ENCODE measurements at places on chromosomes 5 and 9.

DNA sequence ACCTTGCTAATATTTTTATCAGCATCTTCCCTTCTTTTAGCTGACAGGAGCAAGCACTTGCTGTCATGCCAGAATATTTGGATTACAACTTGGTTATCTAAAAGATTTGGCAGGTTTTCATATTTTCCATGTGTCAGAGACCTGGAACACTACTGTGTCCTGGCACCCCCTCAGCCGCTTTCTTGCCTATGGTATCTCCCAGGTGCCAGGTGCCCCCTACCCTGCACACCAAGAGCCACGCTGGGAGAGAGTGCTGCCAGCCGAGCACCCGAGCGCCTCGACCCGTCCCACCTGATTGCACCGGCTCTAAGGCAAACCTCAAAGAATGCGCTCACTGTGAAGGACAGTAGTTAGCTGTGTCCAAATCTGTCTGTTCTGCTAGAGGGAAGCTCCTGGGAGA lies 84.8 kb downstream of the GTF3C4 start:
- DNase-seq, result no peak

DNA sequence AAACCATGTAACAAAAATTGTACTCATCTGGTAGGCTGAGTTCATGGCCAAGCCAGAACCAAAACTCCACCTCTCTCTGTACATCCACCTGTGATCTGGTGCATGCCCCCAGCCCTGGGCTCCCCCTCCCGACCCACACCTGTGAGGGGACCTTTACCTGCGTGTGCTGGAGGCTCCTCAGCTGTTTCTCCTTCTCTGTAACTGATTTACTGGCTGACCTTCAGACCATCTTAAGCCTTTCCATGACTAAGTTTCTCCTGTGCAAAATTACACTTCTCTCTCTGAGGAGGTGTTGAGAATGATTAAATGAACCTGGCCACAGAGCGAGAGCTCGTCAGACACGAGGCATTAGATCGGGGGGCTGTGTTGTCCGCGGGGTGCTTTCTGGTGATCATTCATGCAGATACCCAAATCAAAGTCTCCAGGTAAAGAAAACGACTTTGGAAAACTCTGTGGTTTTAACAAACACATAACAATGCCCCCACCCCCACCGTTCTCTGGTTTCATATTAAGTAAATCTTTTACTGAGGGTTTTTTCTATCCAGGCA lies 136.4 kb downstream of the SEMA5A start:
- DNase-seq, result no peak

- no peak for DNase-seq
Measured at GRCh38 chr9:7117676-7118561, 360.1 kb downstream of the KDM4C start.

- no peak for DNase-seq
Measured at GRCh38 chr9:127398715-127399400, 1.9 kb downstream of the SLC2A8 start.

- no peak for DNase-seq
Measured at GRCh38 chr5:177524539-177524900, 7.8 kb upstream of the DDX41 start.

DNA sequence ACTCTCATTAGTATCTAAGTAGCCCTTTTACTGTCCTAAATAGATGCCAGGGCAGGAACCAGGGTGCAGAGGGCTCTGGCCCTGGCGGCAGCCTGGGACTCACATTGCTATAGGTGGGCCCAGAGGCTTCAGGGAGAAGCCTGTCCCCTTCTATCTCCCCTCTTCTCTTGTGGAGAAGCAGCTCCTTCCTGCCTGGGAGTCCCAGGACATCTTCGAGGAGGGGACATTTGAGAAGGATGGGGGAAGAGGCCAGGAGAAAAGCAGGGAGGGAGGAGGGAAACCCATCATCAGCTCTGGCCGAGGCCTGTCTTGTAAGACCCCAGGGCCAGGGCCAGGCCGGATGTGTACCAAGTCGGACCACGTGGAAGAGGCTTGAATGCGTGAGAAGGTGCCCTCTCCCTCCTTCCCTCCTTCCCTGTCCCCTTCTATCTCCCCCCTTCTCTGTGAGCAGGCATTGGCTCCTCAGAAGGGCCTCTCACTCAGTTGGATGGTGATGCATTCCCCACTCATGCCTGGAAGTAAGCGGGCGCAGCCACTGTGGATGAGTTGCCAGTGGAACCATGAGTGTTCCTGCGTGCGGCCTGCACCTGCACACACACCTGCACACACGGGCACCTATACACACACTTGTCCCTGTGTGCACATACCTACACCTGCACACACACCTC lies 20.7 kb upstream of the LPCAT1 start:
- no peak for DNase-seq

DNA sequence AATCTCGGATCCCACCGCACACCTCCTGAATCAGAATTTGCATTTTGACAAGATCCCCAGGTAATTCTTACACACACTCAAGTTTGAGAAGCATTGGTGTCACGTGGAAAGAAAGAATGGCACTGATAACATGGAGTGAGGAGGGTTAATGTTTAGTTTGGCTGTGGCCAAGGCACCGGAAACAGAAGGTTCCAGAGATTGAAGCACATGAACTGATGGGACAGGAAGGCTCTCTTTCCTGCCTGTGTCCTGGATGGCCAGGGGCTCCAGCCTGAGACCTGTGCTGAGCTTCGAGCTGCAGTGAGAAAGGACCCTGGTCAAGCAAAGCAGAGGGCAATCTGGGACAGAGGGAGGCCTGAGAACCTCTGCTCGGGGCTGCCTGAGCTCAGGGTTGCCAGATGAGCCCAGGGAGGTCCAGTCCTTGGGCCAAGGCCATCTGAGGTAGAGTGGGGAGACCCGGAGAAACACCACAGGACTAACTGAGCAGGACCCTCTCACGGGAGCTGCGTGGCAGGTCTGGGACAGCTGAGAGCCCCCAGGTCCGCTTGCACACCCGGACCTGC lies 27.3 kb downstream of the AFAP1L1 start:
- no peak for DNase-seq

DNA sequence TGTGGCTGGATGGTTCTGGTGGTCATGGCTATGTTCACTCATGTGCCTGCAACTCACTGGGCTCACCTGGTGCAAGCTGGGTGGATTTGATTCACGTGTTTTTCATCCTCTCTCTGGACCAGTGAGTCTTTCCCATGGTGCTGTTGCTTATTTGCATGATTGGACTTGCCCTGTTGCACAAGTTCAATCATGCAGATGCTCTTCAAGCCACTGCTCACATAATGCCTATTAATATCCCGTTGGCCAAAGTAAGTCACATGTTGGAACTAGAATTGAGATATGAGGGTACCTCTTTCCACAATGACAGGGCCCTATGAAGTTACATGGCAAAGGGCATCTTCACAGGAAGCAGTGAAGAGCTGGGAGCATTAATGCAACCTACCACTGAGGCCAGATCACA lies 26.5 kb upstream of the MROH2B start:
- no peak for DNase-seq

- DNase-seq, result no peak
Measured at GRCh38 chr9:97563458-97564135, 62.1 kb downstream of the TMOD1 start.

DNA sequence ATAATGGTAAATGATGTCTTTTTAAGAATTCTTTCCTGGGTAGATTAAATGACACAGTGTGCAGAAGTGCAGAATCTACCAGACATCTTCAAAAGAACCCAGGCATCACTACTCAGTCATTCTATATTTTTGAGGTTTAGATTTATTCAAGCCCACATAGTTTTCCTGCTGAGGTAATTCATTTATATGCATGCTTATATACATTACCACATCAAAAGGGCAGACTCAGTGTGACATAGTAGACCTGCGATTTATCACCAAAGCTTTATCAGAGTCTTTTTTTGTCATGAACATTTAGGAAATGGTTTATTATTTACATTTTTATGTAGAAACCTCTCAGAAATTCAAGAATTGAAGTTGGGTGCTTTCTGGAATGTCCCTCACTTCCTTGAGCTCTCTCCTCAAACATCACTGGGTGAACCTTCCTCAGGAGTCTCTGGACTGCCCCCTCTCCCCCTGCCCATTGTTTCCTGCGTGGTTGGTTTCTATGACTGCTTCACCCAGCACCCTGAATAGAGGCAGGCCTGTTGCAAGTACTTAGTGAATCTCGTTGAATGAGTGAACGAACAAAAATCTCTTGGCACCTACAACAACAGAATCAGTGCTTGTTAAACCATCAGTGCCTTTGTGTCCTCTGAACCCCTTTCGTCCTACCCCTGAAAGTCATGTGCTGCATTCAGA lies 42.5 kb downstream of the ADAMTS16 start:
- DNase-seq, result no peak

DNA sequence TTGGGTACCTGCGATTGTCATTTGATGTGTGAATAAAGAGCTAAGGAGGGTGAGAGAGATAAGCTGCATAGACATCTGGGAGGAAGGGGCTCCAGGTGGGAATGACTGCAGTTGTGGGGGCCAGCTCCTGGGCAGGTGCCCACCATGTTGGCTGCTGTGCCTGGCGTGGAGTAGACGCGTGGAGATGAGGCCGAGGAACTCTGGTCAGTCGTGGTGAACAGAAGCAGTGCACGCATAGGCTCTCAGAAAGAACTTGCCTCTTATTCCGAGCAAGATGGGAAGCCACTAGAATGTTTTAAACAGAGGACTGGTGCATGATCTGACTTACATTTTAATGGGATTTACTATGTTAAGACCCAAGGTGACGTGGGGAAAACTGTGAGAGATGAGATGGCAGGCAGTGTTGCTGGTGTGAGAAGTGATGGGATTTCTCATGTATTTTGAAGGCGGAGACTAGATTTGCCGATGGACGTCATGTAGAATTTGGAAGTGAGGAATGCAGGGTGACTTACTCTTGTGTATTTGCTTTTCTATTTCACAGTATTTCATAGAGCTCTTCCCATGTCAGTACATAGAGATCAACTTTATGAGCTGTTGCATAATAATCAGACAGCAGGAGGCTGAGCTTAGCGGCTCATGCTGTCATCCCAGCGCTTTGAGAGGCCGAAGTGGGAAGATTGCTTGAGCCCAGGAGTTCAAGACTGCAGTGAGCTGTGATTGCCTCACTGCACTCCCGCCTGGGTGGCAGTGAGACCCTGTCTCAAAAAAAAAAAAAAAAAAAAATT lies 71.1 kb downstream of the EHMT1 start:
- DNase-seq, result no peak

DNA sequence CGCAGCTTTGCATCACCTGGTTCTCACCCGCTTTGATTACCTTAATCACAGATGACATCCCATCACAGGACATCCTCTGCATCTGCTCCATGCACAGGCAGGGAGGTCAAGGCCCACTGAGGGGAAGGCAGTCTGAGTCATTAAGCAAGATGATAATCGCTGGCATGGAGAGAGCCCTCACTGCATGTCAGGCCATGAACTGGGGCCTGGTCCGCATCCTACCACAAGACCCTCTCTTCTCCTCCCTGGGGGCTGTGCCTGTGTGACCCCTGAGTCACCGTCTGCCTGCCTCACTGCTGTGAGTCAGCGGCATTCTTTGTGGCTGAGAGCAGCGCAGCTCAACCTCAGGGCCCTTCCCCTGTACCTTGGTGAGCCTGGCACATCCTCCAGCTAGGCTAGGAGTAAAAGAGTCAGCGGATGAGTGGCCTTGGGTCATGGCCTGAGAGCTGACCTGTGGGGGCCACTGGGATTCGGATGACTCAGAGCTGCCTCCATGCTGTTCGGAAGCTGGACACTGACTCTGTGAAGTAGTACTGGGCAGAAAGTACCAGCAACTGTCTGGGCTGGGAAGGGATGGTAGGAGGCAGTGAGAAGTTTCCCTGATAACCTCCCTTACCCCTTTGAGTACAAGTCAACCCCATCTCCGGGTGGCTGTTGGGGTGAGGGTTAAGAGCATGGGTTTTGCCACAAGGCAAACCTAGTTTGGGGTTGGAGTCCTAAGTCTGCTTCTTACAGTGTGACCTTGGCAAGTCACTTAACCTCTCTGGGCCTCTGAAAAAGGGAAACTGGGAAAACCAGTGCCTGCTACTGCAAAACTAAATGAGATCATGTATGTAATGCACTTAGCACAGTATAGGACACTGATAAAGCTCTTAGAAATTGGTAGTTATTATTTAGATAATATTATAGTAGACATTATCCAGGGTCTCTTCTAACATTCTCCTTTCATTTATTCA lies 14.6 kb upstream of the ARSI start:
- DNase-seq, result no peak

DNA sequence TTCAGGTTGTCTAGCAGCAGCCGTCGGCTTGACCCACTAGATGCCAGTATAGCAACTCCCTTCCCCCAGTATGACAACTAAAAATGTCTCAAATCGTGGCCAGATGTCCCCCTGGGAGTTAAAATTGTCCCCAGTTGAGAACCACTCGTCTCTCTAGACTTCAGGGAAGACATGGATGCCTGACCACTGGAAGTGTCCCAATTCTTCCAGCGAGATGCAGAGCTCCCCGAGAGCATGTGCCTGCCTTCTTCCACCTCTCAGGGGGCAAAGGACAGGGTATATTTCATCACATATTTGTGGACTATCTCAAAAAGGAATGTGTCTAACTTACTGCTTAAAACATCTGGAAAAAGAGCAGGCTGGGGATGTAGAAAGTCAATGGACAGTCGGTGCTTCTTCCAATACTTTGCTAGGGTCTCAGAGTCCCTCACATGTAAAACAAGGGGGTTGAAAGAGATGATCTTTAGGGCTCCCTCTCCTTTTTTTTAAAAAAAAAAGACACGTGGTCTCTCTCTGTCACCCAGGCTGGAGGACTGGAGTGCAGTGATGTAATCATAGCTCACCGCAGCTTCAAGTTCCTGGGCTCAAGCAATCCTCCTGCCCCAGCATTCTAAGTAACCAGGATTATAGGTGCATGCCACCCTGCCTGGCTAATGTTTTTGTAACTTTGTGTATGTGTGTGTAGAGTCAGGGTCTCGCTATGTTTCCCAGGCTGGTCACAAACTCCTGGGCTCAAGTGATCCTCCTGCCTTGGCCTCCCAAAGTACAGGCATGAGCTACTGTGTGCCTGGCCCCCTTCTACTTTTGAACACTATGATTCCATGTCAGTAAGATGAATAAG lies 190.6 kb downstream of the DAB2IP start:
- DNase-seq, result no peak

DNA sequence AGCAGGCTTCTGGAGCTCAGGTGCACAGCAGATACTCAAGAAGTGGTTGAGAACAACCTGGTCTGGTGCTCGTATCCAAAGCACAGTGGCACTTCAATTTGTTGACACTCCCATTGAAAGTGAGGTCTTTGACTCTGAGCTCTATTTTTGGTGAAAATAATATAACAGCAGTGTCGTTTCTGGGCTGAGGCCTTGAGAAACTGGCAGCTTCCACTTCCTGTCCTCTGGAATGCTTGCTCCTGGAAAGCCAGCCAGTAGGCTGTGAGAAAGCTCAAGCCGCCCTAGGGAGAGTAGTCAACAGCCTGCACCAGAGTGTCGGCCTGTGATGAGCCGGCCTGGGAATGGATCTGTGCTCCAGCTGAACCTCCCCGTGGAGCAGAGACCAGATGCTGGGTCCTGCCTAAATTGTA lies 6.8 kb upstream of the SUSD3 start:
- DNase-seq, result no peak

GRCh38 chr9:70883056-70883455 lies 238.4 kb downstream of the TRPM3 start:
- DNase-seq, result no peak

DNA sequence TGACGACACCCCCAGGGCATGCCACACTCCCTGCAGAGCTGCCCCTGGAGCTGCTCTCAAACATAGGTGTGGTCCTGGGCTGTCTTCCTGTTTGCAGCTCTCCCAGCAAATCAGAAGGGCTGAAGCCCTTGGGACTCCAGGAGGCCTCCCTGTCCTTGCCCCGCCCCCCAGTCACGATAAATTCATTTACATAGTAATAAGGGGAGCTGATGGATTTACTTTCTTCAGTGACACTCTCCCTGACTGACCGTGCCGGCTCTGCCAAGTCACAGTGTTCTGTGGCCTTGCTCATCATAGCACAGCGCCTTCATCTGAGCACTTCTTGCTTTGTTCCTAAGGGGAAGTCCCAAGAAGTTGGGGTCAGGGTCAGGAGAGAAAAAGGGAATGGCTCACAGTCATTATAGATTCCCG lies 121.4 kb downstream of the ENC1 start:
- DNase-seq, result no peak

Measured in activated T-cell treated with anti-CD3 and anti-CD28 coated beads for 24 hours (primary cell).